ENCODE measurements at places on chromosomes 16 and 17.

DNA sequence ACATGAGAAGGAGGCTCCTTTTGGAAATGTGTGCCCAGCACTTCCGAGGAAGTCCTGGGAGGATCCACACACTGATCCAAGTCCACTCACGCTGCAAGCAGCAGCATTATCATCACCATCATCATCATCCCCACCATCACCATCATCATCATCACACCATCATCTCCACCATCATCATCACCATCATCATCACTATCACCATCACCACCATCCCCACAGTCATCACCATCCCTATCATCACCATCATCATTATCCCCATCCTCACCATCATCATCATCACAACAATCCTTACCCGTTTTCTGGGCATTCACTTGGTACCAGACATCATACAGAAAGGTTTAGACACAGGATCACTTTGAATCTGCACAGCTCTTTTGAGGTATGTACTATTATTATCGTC lies 47.8 kb upstream of the ACSF3 start:
- DNase-seq: no peak

DNA sequence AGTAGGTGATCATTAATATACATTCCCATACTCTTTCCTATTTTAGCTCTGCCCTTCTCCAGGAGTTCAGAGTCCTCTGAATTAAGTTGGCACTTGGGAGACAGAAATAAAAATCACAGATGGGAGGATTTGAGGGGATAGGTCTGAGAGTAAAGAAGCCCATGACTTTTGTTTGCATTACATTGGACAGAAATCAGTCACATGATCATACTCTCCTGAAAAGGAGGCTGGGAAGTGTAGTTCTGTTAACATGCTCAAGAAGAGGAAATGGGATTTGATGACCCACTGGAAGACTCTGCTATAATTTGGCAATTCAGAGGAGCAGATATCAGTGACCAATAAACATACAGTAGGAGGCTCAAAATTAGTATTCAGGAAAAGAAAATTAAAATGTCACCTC lies 674.9 kb upstream of the C16orf82 start:
- no peak for DNase-seq

- DNase-seq: no peak
Observed at GRCh38 chr16:1992704-1993317, 3.0 kb downstream of the SYNGR3 start.

GRCh38 chr16:75398333-75398732 lies 35.0 kb downstream of the CFDP1 start:
- DNase-seq: no peak

GRCh38 chr16:48053418-48053745 lies 102.4 kb downstream of the ABCC12 start:
- no peak for DNase-seq

GRCh38 chr17:67461228-67461780 lies 84.2 kb downstream of the PITPNC1 start:
- DNase-seq: peak; percentile 59

DNA sequence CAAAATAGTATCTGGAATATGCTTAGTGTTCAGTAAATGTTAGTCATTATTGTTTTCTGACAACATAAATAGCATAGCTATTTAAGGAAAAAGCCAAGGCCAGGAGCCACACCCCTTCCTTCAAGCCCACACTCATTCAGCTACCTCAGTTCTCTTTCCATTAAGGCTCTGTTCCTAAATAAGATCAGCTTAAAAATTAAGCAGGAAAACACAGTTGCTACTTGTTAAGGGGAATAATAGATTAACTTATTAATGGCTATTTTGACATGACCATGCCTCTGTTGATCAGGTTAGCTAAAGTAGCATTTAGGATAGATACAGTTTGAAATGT lies 158.1 kb downstream of the CHD9 start:
- no peak for DNase-seq

GRCh38 chr17:81294512-81295030 lies 536 bp downstream of the SLC38A10 start:
- no peak for DNase-seq

DNA sequence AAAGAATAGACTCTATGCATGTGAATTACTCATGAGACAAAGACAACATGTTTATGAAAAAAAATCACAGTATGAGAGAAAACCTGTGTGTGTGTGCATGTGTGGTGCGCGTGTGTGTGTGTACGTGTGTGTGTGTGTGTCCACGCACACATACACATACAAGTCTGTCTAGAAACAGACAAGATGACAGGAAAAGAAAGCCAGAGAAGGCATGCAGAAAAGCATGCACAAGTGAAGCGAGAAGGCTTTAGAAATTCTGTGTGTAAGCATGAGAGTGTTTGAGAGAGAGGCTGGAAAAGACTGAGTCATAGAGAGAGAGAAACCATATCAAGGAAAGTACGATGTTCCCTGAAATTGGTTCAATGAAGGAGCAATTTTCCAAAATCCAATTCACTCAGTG lies 566.4 kb upstream of the C16orf82 start:
- DNase-seq: no peak

DNA sequence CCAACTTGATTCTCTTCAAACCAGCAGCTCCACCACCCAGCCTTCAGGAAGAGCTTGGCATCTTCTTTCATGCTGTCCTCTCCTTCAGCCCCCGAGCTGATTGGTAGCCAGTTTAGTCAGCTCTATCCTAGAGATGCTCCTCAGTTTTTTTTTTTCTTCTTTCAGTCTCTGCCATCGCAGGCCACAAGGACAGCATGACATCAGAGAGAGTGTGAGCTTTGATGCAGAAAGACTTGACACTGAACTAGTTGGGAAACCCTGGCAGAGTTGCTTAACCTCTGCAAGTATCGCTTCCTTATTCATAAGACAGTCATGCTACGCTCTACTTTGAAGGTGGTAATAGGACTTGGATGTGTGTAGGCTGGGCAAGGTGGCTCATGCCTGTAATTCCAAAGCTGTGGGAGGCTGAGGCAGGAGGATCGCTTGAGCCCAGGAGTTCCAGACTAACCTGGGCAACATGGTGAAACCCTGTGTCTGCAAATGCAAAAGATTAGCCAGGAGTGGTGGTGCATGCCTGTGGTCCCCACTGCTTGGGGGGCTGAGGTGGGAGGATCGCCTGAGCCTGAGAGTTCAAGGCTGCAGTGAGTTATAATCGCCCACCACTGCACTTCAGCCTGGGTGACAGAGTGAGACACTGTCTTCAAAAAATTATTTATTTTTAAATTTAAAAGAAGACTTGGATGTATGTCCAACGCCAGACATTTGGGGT lies 2.6 kb downstream of the CD300LB start:
- no peak for DNase-seq

DNA sequence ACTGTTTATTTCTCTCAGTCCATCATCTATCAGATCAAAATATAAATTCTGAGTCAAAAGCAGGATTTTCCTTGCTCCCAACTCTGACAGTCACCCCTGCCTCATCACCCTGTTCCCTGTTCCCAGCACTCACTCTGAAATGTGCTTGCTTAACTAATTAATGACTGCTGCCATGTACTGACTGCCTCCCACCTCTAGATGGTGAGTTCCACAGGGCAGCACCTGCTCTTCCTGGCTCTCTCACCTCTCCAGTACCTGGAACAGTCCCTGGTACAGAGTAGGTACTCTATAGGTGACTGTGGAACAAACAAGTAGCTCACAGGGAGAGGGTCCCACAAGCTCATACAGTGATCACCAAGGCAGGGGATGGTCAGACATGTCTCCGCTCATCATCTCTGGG lies 114.3 kb upstream of the C16orf82 start:
- no peak for DNase-seq

GRCh38 chr17:69335058-69335457 lies 8.1 kb upstream of the ABCA5 start:
- no peak for DNase-seq

DNA sequence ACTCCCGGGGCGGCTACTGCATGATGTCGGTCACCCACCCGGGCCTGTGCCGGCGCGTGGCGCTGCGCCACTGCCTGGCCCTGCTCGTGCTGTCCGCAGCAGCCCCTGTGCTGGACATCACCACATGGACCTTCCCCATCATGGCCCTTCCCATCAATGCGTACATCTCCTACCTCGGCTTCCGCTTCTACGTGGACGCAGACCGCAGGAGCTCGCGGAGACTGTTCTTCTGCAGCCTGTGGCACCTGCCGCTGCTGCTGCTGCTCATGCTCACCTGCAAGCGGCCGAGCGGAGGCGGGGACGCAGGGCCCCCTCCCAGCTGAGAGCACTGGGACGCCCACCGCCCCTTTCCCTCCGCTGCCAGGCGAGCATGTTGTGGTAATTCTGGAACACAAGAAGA lies 29.8 kb downstream of the CDRT15 start:
- DNase-seq: no peak

- no peak for DNase-seq
Observed at GRCh38 chr17:40548982-40549685, 16.1 kb downstream of the CCR7 start.

GRCh38 chr17:14321476-14321949 lies 20.6 kb downstream of the HS3ST3B1 start:
- DNase-seq: no peak

DNA sequence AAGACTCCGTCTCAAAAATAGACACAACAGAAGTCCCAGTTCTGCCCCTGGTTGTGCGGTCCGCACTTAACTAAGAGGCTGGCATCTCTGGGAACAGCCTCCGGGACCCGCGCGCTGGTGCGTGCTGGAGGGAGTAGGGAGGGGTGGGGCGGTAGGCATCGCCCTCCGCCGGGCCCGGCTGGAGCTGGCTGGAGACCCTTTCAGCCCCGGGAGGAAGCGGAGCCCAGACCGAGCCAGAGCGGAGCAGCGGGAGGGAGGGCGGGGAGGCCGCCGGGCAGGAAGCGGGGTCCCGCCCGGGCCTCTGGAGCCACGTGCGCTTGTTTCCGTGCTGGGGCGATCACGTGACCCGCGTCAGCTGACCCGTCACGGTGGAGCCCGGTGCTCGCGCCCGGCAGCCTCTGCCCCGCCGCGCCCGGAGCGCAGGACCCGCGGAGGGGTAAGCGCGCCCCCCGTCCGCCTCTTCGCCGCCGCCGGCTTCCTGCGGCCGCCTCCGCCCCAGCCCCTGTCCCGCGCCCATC lies at the start of gene WDR81:
Gene WDR81, plus strand, starts transcription at position 354 of the 518 bp plus-strand sequence. CDS start 256 bp downstream, outside the sequence.
- peak; percentile 86 for DNase-seq

- DNase-seq: no peak
Observed at GRCh38 chr16:90032674-90033331, 13.5 kb upstream of the DBNDD1 start.

- DNase-seq: peak; percentile 16
Observed at GRCh38 chr16:29662729-29663015, 375 bp upstream of the SPN start.

- no peak for DNase-seq
Observed at GRCh38 chr17:68785565-68786486, 169.4 kb downstream of the ABCA8 start.

- DNase-seq: no peak
Observed at GRCh38 chr17:74113952-74114351, 89.5 kb upstream of the RPL38 start.

DNA sequence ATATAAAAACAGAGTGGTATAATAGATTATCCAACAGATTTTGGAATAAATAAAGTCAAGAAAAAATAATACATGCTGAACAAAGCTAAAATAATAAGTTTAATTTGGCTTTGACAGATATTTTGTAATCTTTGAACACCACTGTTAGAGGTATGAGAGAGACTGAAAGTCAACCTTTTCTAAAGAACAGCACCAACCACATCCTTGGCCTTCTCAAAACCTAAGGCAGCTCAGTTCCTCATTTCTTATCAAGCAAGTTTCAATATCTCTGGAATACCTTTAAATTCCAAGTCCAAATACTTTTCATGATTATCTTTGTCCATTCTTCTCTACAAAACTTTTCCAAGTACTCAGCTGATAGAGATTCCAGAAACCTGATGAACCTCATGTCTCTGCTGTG lies 1603.8 kb downstream of the CDH8 start:
- DNase-seq: no peak

- no peak for DNase-seq
Observed at GRCh38 chr16:20372701-20373100, 20.2 kb upstream of the UMOD start.

DNA sequence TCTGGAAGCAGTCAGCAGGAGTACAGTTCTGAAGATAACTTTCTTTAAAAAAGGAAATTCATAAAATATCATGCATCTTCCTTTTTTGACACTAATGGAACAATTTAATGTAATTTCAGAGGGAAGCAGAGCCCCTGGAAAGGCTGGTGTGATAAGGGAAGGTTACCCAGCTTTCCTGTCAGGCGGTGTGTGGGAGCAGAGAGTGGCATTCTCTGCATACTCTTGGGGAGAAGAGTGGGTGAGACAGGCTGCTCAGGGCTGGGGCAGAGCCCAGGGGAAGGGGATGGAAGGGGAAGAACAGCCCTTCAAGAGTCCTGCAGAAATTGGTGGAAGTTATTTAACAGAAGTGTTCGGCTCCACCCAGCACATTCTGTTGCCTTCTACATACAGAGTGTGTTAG lies 84.7 kb downstream of the PRKCB start:
- DNase-seq: no peak

GRCh38 chr17:9079461-9080103 lies 58.3 kb downstream of the NTN1 start:
- no peak for DNase-seq

- no peak for DNase-seq
Observed at GRCh38 chr16:19722269-19722952, 4.3 kb downstream of the IQCK start.

- DNase-seq: no peak
Observed at GRCh38 chr17:39793301-39793872, 55.6 kb downstream of the GRB7 start.

GRCh38 chr17:30256756-30257506 lies 21.4 kb upstream of the SLC6A4 start:
- DNase-seq: no peak

DNA sequence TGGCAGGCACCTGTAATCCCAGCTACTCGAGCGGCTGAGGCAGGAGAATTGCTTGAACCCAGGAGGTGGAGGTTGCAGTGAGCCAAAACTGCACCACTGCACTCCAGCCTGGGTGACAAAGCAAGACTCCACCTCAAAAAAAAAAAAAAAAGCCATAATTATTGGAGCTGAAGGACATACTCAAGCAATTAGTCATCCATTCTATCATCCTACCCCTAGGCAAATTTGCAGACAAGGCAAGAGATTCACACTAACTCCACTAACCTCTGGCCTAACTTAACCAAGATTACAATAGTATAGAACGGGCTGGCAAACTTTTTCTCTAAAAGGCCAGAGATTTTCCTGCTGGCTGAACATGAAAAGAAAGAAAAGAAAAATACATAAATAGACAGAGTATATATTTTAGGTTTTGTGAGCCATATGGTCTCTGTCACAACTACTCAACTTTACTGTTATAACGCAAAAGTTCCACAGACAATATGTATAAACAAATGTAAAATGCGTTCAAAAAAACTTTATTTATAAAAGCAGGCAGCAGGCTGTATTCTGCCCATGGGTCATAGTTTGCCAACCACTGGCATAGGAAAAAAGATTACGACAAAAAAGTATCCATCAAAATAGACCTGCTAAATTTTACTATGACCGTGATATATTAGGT lies 29.7 kb downstream of the BRIP1 start:
- DNase-seq: no peak

DNA sequence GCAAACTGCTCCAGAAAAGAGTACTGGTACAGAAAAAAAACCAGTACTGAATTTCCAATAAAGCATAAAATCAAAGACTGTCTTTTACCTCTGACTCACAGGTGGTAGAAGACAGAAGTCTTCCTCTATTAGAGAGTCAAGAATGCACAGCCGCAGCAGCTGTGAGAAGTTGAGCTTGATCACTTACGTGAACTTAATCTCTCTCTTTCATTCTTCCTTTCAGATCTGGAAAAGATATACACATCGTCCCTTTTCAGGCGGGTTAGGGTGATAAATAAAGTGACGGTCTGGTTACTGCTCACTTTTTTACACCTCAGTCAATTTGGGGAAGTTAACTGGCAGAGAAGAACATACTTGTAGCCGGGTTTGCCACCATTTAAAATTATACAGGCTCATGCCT lies 3.9 kb downstream of the IFT140 start:
- no peak for DNase-seq
